ENCODE measurements at places on chromosomes 1 and 21.
A peak's percentile ranks its signal among the peaks of the same experiment; 100 is the strongest.

- DNase-seq = no peak
Measured at GRCh38 chr1:200364831-200365230, 45.0 kb downstream of the ZNF281 start.

DNA sequence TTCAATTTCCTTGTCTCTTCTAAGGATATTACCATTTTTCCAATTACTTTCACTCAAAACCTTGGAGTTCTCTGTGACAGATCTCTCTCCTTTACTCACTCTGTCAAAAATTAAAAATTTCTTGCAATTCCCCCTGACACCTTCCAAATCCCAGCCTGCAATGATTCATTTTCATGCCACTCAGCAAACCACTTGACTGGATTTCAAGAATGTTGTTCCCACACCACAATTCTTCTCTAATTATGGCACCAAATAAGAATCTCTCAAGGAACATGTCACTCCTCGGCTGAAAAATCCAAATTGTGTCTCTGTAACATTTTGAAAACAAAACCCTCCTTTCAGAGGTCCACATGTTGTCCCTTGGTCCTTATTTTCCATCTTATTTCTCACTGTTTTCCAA is 438.9 kb upstream of the ZP4 start:
- no peak for DNase-seq

DNA sequence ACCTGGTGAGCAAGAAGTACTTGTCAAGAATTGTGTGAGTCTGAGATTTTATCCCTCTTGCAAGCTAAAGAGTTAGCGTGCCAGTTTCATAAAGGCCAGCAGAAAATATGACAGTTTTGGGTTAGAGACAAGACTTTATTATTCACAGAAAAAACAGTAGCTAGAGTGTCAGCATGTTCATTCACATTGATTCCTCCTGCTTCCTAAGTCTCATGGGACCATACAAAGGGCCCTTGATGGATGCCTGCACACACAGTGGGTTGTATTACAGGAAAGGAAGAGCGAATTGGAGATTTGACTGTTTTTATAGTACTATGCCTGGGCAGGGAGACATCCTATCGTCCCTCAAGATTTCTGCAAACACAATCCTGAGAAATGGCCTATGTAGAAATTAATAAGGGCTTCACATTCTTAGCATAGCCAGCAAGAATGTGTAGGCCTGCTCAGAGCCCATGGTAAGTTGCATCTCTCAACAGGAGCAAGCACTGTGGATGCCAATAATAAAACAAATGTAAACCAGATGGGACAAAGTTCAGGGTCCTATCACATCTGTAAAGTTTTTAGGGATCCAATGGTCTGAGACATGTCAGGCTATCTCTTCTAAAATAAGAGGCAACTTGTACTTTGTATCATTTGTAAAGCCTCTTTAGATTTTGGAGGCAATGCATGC is 4.0 kb upstream of the ASPM start:
- DNase-seq = no peak

DNA sequence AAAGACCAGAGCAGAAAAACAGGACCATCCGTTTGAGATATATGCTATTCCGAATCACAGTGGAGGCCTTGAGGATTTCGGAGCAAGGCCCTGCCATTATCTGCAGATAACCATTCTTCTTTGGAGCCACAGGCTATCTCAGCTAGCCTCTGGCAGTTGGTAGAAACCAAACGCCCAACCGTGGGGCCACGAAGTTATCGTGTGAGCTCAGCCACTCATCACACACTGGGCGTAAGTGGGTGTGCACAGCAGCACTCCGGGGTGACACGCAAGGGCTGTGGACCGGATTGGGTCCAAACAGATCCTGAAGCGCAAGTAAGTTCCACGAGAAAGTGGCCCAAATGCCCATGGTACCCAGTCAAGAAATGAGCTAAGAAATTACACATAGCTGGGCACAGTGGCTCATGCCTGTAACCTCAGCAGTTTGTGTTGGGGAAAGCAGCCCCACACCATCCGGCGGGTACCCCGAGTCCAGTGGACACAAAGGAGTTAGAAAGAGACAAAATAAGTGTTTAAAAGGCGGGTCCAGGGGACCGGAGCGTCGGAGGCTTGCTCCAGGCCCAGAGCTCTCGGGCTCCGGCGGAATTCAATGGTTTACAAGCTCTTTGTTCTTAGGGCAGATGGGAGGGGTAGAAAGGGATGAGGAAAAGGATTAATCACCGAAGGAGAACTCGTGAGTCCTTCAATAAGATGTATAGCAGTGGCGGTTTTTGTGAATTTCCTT is 130.6 kb downstream of the LIPI start:
- no peak for DNase-seq

DNA sequence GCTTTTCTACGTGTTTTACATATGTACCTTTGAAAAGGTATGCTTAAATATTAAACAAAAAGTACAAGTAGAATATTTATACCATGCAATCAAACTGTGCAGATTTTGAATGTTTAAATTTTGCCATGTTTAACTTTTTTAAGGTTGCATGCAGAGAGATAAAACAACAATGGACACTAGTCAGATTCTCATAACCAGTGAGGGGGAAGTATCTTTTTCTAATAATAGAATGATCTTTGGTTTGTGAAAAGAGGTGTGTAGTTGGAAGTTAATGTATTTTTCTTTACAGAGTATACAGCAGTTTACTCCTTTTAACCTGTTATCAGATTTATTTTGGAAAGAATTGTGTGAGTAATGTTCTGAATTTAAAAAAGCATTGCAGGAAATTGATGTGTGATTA is 27.1 kb downstream of the POU2F1 start:
- no peak for DNase-seq

GRCh38 chr1:170247751-170248521 is 102.2 kb downstream of the NTMT2 start:
- DNase-seq = no peak

DNA sequence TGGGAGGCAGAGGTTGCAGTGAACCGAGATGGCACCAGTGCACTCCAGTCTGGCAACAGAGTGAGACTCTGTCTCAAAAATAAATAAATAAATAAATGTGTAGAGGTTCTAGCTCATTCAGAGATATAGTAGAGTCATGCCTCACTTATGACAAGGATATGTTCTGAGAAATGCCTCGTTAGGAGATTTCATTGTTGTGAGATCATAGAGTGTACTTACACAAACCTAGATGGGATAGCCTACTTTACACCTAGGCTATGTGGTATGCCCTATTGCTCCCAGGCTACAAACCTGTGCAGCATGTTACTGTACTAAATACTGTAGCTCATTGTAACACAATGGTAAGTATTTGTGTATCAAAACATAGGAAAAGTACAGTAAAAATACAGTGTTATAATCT is 155.3 kb upstream of the JUN start:
- DNase-seq = no peak

DNA sequence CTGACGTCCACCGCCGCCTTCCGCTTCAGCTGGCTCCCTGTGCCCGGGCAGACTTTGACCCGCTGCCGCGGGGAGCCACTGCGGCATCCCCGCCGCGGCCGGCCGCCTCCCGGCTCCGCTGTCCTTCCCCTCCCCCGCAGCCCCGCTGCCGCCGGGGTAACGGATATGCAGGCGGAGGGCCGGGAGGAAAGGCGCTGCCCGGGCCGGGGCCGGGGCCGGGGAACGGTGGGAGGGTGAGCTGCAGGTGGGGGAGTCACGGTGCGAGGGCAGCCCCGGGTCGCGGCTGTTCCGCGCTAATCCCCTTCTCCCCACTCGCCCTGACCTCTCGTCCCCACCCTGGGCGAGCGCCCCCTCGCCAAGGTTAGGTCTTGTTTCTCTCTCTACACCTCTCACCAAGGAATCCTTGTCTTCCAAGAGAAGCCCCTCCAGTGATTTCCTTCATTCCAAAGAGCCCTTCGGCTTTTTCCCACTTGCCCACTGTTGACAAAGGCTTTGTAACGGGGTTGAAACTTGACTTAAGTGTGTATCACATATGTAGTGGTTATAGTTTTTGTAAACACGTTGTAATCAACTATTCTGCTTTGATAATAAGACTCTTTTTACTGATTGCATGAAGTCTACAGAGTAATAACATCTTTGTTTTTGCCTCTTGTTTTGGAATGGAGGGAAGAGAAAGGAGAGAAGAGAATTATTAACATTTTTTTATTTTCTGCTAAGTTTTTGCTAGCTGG is 669 bp downstream of the XPR1 start:
- peak; percentile 65 for DNase-seq

DNA sequence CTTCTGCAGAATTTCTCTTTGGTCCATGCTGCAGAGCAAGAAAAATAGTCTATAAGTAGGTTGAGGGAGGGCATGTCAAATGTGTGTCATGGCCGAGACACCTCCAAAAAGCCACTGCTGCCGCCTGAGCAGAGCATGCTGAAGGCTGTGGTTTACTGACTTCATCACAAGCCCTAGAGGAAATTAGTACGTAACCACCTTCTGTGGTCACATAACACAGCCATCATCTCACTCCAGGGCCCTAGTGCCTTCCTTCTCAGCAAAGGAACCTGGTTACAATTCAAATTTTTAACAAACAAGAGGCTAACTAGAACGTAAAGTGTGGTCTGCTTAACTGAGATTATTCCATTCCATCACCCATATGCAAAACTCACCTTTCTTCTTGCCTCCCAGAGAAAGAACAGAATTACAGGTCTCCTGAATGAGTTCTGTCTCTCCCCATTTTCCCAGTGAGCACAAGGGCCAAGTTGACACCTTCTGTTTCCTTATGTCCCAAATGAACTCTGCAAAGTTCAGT is at the start of gene PTPN22:
Gene PTPN22 (minus strand): TSS at position 116 of the 517 bp plus-strand sequence.
- no peak for DNase-seq

- DNase-seq = no peak
Measured at GRCh38 chr1:204356997-204357396, 2.7 kb downstream of the PLEKHA6 start.

DNA sequence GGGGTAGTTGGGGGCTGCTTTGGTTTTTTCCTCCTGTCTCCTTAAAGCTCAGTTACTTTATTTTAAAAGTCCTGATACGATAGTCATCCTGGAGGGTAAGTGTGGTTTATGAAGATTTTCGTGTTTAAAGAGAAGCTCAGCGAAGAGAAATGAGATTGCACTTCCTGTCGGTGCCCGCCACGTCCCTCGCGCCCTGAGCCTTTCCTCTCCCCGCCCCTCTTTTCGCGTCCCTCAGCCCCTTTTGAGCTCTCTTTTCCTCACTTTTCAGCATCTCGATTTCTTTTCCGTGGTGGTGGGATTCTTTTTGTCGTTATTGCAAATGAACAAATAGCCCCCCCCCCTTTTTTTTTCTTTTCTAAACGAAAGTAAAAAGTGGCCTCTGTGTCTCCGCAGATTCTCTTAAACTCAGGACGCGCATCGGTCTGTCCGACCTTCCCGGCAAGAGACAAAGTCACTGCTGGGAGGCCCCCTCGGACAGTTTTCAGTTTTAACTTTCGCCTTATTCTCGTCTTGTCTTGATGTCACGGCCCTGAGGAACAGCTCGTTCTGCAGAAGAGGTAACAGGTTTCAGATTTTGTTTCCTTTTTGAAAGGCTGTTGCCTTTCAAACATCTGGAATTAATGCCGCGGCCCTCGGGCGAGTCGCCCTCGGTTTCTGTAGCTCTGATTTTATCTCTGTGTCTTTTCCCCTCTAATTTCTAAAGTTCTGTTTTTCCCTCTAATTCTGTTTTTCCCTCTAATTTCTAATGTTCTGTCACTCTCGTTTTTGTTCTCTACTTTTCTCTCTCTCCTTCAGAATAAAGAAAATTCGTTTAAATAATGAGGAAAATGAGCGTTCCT is 1.0 kb upstream of the DMRTA2 start:
- DNase-seq = no peak

GRCh38 chr1:213759359-213760181 is 228.2 kb upstream of the PROX1 start:
- peak; percentile 5 for DNase-seq

DNA sequence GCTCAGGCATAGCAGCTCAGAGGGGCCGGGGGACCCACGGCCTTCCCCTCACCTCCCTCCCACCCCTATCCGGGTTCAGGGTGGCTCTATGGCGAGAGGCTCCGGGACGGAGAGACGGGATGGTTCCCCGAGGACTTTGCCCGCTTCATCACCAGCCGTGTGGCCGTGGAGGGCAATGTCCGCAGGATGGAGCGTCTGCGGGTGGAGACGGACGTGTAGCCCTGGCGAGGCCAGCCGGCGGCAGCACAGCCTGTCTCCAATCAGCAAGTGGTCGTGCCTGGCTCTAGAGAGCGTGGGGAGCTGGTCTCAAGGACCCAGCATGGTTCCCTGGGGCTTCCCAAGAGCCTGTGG is 25.9 kb downstream of the ARHGEF16 start:
- DNase-seq = no peak

DNA sequence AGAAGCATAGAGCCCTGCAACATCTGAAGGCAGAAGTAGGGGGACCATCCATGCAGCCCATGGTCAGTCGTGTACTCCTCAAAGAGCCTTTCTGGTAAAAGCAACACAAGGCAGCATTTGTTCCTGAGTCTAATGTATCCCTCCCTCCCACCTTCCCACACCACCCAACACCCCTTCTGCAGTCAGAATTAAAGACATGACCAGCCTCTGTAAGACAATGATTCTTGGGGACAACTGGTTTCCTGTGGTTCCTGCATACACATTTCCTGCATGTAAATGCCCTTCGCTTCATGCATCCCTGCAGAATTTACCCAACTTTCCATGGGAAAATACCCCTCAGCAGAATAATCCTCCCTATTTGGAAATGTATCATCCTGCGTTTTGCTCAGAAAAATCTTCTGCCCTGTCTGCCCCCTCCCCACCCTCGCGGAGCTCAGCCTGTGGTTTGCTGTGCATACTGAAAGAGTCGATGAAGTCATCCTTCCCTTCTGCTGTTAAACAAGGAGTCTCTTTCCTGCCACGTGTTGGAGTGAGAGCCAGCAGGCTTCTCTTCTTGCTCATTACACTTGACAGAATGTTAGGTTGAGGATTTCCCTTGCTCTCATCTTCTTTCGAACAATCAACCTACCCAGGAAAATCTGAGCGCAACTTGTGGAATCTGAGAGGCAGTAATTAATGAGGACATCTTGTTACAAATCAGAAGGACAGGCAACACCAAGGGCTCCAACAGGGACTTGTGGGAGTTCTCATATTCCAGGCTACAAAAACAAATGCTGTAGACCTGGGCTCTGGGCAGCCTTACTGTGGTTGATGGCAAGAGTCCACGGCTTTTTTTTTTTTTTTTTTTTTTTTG is 4.7 kb downstream of the TNN start:
- DNase-seq = no peak

DNA sequence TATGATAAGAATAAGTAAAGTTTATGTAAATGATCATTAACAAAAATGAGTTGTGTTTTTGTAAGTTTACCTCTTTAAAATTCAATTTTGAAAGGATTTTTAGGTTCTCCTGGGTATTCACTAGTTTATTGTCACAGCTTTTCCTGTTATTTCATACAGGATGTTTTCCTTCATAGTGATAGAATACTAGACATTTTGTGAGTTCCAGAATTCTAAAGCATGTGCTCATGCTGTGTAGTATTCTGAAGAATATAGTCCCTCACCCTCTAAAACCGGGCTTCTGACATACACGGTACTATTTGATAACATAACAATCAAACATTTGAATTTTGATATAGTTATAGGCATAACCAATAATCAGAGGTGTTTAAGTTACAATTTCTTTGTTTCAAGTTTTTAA is 10.7 kb downstream of the LRRC8C start:
- no peak for DNase-seq

GRCh38 chr1:19062258-19063029 is 106.0 kb upstream of the IFFO2 start:
- DNase-seq = no peak
